Fibroblast of upper back skin (primary cell): ENCODE measurements at places on chromosomes 12 and 14.

GRCh38 chr14:64178814-64179213 is 115.4 kb downstream of the ESR2 start:
- DNase-seq, result no peak

DNA sequence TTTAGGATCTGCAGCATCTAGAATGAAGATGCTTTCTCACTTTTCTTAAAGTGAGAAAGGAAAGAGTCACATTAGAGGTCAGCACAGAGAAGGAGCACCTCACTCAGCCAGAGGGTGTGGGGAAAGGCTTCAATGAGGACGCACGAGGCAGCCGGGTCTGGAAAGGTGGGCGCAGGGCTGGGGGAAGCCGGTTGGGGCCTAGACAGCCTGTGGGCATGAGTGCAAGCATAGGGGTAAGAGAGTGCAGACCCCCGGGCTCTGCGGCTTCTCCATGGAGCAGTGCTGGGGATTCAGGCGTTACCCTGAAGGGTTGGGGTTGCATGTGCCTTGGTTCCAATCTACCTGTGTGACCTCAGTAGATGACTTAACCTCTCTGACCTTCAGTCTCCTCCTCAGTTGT is 49.9 kb downstream of the KRT80 start:
- DNase-seq, result no peak

GRCh38 chr14:39107591-39107996 is 4.6 kb upstream of the SEC23A start:
- DNase-seq, result peak; percentile 42

- DNase-seq, result no peak
Measured at GRCh38 chr12:111642681-111643426, 42.9 kb downstream of the BRAP start.

GRCh38 chr14:29898470-29898869 is 29.2 kb downstream of the PRKD1 start:
- DNase-seq, result no peak

DNA sequence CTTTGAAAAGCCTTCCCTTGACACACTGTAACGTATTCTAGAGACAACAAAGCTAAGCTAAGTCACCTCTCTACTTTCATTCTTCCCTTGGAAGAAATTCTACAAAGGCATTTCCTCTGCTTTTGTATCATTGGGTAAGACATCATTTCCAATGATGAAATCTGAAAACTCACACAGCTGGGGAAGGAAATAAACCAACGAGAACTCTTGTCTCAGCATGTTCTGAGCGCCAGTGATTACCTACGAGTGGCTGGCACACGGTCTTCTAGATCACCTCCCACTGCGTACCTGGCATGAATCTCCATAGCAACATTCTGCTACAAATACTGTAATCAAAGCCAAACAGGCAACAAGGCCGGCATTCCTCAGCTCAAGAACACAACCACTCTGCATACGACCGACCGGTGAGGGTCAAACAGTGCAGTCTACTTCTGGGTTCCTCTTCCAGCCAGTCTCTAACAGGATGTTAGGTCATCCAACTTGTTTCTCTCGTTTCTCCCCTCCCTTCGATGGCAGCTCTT is 7.6 kb downstream of the VPS37B start:
- DNase-seq, result peak; percentile 50

DNA sequence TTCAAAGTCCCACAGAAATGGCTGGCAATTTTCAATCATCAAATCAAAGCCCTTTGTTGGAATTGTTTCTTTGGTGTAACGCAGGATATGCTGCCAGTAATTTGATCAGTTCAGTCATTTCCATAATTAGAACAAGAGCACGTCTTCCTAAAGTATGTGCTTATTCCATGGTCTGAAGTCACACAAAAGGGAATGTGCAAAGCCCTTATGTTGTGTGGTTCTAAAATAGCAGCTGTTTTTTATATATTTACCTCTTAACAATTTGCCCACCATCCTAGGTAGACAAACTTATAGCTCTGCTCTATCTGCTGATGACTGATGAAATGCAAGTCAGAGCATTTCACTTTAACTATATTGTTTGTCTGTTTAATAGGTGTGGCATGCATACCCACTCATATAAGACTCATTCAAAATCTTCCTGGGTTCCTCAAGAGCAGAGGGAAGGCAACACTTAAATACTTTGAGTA is 176.1 kb upstream of the SLC38A2 start:
- DNase-seq, result peak; percentile 77

DNA sequence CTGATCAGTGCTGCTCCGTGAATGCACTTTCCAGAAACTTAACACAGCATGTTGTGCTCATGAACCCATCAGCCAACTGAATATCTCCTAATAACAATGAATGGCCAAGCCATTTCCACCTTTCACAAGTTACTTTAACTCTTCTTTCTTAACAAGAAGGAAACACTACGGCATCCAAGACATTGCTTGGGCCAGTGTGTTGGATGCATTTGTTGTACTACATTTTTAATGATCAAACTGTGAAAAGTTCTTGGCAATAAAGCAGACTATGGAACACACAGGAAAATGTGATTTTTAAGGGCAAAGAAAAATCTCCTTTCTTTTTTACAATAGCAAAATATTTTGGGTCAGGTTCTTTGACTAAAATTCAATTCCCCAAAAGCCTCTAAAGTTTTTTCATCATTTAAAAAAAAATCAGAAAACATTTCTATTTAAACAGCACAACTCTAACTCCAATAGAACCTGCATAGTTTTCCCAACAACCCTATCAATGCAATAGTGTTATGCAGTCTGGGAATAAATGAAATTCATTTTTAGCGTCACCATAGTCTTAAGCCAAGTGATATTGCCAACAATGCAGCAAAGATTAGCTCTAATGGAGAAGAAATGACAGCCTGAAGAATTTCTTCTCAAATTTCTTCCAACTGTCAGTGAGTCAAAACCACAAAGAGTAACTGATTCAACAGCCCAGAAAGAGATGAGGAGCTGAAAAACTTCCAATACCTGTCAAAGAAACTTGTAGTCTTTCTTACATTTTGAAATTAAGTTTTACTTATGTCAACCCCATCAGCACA is 50.7 kb upstream of the PTPRR start:
- DNase-seq, result peak; percentile 89

- DNase-seq, result peak; percentile 83
Measured at GRCh38 chr14:68692916-68693771, 99.7 kb downstream of the ZFP36L1 start.

GRCh38 chr12:128458301-128458974 is 191.5 kb downstream of the TMEM132C start:
- DNase-seq, result no peak

DNA sequence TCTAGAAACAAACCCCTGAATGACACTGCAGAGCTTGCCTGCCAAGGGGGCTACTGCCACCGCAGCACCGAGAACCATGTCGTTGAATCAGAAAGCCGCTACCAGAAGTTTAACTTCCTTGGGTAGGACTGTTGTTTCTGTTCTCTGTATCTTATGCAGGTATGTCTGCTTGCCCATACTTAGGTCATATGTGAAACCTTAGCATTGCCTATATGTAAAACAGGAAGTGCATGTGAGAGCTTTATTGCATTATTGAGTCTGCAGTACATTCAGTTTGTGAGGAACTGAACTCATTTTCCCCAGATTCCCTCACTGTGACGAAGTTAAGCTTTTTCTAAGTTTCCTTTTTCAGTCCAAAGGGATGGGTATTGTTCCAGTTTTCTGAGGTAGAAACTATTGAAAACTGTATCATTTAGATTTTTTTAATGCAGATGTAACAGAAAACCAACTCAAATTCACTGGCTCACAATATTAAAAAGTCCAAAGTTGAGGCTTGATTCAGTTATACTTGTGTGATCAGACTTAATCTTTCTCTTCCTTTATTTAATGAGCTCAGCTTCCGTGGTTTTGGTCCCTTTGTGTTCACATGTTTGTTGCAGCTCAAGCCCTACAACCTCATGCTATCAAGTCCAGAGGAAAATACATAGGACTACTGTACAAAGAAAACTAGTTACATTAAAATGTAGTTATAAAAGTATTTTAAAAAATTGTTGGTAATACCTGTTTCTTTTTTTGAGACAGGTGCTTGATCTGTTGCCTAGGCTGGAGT is 6.9 kb downstream of the FBXO34 start:
- no peak for DNase-seq

GRCh38 chr12:67025543-67026114 is 243.5 kb upstream of the CAND1 start:
- DNase-seq, result peak; percentile 37

DNA sequence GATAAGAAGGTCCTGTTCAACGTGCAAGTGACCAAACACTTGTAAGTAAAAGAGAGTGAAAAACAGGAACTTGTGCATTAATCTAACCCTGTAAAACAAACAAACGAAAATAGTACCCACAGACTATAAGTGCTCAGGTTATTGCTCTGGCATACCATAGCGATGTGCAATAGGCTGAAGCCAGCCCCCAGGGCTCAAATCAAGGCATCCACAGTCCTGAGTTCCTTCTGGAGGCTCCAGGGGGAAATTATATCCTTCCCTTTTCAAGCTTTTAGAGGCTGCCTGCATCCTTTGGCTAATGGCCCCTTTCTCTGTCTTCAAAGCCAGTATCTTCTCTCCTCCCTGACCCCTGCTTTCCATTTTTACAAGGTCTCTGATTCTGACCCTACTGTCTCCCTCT is 8.1 kb upstream of the CMAS start:
- no peak for DNase-seq

- DNase-seq, result no peak
Measured at GRCh38 chr14:21244544-21244943, 24.7 kb downstream of the HNRNPC start.

- DNase-seq, result no peak
Measured at GRCh38 chr14:94946244-94946643, 176.3 kb upstream of the GSC start.

- DNase-seq, result peak; percentile 88
Measured at GRCh38 chr14:67622675-67623074, 3.0 kb downstream of the ARG2 start.

- peak; percentile 88 for DNase-seq
Measured at GRCh38 chr14:22852940-22853767, 16.8 kb downstream of the MMP14 start.

- no peak for DNase-seq
Measured at GRCh38 chr12:31306866-31307265, 19.1 kb downstream of the SINHCAF start.

DNA sequence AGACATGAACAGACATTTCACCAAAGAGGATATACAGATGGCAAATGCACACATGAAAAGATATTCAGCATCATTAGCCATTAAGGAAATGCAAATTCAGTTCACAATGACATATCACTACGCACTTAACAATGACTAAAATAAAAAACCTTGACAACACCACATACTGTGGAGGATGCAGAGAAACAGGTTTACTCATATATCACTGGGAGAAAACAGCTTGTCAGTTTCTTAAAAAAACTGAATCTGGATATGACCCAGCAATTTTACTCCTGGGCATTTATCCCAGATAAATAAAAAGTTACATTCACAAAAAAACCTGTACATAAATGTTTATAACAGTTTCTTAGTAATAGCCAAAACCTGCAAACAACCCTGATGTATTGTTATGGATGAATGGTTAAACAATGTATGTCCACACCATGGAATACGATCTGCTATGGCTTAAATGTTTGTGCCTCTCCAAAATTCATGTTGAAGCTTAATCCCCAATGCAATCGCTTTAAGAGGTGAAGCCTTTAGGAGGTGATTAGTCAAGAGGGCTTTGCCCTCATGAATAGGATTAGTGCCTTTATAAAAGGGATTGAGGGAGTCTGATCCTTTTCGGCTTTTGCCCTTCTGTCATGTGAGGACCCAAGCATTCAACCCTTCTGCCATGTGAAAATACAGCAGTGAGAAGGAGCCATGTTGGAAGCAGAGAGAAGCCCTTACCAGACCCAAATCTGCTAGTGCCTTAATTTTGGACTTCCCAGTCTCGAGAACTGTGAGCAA is 36.0 kb upstream of the PPP4R3A start:
- DNase-seq, result no peak

GRCh38 chr14:100234511-100234910 is 4.4 kb upstream of the YY1 start:
- DNase-seq, result no peak

GRCh38 chr14:104893435-104894207 is 28.6 kb downstream of the CEP170B start:
- no peak for DNase-seq

DNA sequence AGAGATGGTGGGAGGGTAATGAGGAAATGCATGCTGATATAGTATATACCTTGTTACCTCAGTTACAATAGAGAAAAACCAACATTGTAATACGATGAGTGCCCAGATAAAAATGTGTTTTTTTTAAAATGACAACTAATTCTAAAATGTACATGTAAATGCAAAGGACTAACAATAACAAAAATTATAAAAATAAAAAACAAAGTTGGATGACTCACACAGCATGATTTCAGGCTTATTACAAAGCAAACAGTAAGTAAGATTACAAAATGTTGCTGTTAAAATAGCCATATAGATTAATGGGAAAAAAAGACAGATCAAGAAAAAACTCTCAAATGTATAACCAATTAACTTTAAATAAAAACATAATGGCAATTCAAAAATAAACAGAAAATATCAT is 1099.4 kb downstream of the FSCB start:
- DNase-seq, result no peak

- DNase-seq, result peak; percentile 15
Measured at GRCh38 chr12:39012870-39013269, 107.5 kb upstream of the CPNE8 start.

GRCh38 chr12:5648692-5649359 is 216.9 kb downstream of the NTF3 start:
- DNase-seq, result peak; percentile 68

DNA sequence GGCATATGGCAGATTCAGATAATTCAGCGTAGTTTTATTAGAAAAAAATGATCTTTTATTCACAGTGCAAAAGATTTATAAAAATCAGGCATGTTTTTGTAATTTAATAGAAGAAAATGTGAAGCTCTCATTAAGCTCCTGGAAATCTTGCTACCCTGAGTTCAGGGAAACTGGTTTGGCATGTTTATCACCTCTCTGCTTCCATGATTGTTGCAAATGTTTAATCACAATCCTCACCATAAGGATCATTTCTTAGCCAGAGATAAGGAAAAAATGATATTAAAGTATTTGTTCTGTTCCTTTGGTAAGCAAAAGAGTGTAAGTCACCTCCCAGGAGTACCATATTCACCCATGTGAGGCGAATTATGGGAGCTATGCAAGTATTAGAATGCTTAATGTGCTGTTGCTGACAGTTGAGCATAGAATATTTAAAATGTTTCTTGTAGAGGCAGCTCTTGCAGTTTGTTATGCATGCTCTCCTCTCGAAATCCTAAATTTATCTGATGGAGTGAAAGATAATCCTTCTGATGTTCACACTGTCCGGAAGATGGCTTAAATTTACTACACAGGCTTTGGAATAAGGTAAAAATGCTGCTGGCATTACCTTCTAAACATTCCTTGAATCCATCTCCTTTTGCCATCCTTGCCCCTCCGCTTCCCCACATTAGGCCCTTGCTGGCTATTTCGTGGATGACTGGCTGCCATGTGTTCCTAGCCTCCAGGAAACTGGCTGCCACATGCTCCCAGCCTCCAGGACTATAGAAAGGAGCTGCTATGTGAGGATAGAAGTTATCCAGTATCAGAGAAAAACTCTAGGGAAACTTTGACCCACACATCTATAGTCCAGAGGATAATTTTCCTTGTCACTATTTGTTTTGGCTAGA is 115.8 kb upstream of the CCDC198 start:
- DNase-seq, result no peak

DNA sequence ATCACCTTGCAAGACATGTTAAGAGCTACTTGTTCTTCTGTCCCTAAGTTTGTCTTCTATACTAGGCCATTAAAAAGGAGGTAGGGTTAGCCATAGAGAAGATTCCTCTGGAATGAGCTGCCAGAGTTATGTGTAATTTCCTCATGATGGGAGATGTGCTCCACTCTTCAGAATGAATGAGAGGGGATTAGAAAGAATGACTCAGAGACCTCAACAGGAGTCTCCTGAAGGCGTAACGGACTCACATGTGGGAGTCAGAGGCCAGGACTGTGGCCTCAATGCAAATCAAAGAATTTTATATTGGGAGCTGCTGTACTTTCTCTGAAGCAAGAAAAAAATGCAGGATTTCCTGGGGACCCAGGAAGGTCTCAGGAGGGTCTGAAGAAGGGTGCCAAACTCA is 87.8 kb upstream of the ATXN7L3B start:
- DNase-seq, result peak; percentile 88
